Hematopoietic multipotent progenitor cell treated with erythropoietin and hydrocortisone succinate and interleukin-3 and kit ligand, for 4 days (in vitro differentiated cells): ENCODE measurements at places on chromosomes 3 and 15.

DNA sequence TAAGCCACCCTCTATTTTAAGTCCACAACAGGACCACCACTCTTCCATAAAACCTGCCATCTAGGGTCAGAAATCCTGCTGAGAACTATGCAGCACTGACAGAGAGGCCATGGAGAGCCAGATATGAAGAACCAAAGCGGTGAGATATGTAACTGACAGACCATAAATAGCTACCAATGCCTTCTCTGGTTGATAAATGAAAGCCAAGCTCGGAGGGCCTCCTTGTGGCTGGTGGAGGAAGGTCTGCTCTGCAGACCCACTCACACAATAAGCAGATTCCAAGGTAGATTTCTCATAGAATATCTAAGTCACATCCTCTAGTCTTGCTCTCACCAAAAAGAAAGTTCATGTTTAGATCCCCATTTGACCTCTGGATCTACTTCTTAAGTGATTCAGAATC, 38.9 kb downstream of the RYK start:
- DNase-seq = peak; percentile 88

DNA sequence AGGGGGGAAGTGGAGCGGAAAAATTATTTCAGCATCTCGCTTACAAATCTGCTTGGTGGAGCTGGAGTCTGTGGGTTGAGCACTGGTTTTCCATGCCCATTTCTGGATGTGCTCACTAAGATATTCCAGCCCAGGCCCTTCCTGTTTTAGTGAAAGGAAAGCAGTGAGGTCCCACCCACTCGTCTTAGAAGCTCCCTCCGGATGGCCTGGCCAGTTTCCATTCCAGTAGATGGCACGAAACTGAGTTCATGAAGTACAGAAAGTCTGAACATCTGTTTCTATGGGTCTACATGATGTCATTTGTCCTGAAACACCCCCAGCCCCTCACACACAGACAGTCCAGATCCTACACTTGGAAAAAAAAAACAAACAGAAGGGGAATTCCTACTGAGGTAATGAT, 31.9 kb upstream of the THSD4 start:
- no peak for DNase-seq

- DNase-seq = no peak
These were observed 43.2 kb upstream of the CMSS1 start for GRCh38 chr3:99774467-99774866.

DNA sequence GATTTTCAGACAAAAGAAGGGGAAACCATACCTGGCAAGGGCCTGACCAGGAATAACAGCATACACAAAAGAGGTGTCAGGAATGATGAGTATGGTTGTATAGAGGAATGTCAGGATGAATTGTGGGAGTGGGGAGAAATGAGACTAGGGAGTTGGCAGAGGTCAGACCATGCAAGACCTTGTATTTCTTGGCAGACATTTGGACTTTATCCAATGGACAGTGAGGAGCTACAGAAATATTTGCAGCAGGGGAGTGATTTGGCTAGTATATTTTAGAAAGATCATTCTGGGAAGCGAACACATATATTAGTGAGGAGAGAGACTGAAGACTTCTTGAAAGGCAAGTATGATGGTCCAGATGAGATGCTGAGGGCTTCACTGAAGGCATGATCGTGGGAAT, 25.4 kb upstream of the ALPK3 start:
- no peak for DNase-seq

- peak; percentile 7 for DNase-seq
These were observed 64.4 kb downstream of the ATP13A5 start for GRCh38 chr3:193314161-193314560.

GRCh38 chr3:194093842-194094241, 42.1 kb upstream of the HES1 start:
- DNase-seq = no peak

- DNase-seq = no peak
These were observed 511.8 kb downstream of the EPHA3 start for GRCh38 chr3:89619263-89619662.

DNA sequence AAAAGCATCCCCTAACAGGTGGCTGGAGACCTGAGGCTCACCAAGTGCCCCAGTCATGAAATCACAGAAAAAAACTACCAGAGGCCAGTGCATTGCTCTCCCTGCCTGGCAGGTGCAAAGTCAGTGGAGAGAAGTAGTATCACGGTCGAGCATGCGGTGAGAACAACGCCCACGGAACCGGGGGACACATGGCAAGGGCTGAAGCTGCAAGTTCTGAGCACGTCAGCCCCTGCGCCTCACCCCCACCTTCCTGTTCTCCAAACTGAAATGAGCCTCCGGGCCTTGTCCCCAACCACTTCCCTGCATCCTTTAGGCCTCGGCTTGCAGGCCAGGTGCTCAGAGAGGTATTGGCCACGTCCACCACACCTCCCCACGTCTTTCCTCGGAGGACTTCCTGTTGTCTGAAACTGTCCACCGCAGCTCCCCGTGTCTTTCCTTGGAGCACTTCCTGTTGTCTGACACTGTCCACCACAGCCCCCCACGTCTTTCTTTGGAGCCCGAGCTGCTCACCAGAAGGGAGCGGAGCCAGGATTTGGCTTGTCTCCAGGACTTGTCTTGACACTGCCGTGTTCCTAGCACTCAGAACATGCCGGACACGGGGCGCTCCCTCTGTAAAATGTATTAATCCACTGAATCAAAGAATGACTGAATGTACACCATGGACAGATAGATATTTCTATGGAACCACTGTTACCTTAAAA, 43.9 kb downstream of the NSMCE3 start:
- DNase-seq = no peak

DNA sequence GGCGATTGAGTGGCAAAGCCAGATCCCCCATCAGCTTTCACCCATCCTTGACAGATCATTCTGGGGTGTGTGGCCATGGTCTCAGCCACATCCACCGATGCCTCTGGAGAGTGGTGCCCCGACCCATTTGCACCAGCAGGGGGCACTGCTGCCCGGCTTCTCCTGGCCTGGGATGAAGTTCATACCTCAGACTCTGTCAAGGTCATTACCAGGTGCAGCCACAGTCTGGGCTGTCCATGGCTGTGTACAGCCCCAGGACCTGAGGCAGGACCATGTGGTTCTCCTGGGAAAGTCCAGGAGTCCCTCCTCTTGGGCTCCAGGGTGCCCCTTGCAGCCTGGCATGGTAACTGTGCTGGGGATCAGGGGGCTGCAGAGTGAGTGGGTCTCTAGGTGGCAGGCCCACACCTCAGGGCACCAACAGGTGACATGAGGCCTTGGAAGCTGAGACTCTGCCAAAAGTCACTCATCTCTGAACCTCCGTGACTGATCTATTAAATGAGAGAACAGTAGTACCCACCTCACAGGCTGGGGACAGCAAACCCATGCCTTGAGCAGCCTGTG, 67.2 kb downstream of the CACNA2D2 start:
- DNase-seq = peak; percentile 81

DNA sequence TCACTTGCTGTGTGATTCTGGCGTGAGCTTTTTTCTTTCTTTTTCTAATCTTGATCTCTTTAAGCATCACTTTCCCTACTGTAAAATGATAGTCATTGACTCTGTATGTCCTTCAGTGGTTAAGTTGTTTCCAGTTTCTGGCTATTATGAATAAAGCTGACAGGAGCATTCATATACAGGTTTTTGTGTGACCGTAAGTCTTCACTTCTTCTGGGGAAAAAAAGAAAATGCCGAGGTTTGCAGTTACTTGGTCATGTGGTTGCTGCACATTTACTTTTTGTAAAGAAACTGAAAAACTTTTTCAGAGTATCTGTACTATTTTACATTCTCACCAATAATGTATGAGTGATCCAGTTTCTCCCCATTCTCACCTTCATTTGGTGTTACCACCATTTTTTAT, 247.4 kb upstream of the RBMS3 start:
- DNase-seq = no peak

DNA sequence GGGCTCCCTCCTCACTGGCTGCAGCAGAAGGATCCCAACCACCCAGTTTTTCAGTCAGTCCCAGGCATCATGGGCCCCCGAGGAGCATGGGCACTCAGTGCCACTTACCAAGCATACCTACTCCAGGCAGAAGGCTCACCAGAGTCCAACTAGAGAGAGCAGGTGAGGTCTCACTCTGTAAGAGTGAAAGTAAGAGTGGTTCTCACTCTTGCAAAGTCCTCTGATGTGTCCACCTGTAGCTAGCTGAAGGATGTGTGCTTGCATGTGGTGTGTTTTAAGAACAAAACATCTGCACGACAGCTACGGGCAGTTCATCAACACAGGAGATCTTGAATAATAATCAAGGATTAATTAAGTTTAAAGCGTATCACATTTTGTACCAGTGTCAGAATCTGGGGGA, 49.7 kb downstream of the CCK start:
- no peak for DNase-seq

DNA sequence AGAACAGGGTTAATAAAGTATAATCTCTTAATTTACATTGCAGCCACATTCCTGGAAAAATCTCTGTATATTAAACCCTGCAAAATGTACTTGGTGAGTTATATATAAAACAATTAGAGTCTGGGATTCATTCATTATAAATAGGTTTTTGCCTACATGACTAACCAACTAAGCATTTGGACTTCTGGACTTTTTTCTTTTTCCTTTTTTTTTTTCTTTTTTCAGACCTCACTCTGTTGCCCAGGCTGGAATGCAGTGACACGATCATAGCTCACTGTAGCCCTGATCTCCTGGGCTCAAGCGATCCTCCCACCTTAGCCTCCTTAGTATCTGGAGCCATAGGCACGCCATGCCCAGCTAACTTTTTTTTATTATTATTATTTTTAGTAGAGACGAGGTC, 4.5 kb downstream of the DNAJC13 start:
- no peak for DNase-seq

DNA sequence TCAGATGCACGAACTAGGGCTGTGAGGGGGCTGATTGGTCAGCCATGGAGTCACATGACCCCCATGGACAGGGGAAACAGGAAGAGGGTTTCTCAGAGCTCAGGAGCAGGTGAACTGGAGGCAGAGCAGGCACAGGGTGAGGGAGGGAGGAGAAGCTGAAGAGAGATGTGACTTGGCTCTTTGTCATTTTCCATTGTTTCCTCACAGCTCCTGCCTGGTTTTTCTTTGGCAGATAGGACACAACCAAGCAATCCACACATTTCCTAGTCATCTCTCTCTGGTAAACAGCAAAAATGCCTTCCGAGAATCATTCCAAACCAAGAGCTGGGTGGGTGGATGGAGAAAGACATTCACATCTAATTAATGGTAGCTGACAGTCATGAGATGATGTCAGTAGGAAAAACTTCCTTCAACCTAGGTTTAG, 43.4 kb upstream of the LMCD1 start:
- no peak for DNase-seq

GRCh38 chr3:125087768-125088391, 32.1 kb upstream of the HEG1 start:
- no peak for DNase-seq

- peak; percentile 8 for DNase-seq
These were observed 87.0 kb downstream of the PLSCR2 start for GRCh38 chr3:146382386-146382785.

GRCh38 chr3:53818221-53819162, 27.7 kb downstream of the CHDH start:
- DNase-seq = no peak

DNA sequence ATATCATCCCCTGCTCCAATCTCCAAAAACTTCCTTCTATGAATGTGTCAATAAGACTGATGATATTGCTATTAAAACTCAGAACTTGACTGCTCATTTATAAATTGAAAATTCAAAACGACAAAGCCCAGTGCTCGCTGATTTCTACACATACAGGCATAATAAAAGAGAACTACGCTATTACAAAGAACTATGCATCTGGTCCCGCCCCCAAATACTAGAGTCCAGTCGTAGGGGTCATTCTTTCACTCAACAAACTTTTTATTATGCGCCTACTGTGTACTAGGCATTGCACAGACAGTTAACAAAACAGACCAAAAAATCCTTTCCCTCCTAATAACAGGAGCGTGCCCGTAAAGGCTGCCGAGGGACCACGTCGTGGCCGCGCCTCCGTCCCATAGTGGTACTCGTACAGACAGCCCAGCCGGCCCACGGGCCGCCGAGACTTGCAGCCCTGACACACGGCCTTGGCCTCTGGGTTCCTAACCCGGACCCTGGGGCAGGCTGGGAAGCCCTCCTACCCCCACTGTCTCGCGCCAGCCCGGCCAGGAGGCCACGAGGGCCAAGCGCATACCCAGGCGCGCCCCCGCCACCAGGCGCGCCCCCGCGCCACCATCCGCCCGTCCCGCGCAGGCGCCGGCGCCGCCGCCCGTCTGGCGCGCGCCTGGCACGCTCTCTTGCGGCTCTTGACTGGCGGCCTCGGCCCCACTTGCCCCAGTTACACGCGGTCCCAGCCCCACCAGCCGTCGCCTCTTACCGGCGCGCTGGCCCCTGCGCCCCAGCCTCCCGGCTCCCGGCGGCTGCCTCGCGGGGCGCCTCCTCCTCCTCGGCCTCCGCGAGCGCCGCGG, 757 bp downstream of the AVEN start:
- peak; percentile 92 for DNase-seq

DNA sequence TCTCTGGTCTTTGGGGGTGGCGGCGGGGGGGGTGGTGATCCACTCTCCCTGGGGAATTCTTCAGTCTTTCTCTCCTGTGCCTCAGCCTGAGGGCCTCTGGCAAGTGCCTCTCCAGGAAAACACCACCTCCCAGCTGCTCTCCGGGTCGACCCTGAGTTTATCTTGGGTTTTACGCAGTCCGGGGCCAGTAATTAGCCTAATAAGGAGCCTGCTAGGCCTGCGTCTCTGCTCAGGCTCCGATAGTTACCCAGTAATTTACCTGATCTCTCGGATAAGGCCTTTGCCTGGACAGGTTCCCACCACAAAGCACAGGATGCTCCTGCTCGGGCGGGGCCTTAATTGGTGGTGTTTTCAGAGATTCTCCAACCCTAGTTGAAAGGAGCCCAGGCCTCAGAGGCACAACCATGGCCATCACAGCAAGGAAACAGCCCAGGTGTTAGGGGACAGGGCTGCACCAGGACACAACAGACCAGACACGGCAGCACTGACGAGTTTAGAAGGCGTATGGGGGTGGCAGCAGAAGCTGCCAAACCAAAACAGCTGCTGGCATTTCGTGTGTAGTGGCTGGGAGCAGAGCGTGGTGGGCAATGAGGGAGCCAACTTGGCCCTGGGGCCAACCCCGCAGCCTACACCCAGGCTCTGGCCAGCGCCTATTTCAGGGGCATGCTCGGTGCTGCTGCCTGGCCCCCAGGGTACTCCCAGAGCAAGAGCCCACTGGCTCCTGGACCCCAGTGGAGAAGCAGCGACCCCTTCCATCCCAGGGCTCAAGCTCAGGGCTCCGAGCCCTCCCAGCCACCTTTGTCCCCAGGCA, 71.4 kb downstream of the KLF13 start:
- DNase-seq = no peak

- no peak for DNase-seq
These were observed 14.8 kb downstream of the PXYLP1 start for GRCh38 chr3:141246224-141246957.

GRCh38 chr15:58597943-58598828, 151.3 kb downstream of the ADAM10 start:
- no peak for DNase-seq

DNA sequence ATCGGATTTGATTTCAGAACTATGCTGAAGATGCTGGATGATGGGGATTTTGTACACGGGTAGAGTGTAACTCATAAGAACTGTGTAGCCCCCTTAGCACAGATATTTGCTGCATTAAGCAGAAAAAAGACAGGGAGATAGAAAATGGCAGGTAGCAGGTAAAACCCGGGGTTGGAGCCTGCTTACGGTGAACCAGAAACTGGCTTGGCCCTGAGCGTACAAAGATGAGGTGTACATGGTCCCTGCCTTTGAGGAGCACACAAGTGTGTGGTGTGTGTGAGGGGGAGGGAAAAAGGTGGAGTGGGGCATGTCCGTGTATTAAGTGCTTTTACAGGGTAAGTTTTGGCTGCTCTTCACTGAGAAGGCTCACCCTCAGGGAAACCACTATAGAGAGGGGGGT, 3.5 kb downstream of the LPP start:
- no peak for DNase-seq

- no peak for DNase-seq
These were observed 33.1 kb upstream of the RYR3 start for GRCh38 chr15:33277689-33278088.
